Thyroid gland (tissue), 4 donors: ENCODE measurements at places on chromosomes 4 and X. TPM values are rescaled to one million over a fixed set of nuclear protein-coding genes. Genes with fewer than 3 reads are reported as not detected.

Gene COL4A5
- 32.8 TPM for total RNA-seq

Gene LUZP4
- not detected for total RNA-seq

Gene SLC9A6
- 18.6 TPM for total RNA-seq

Gene FAM193A
- 36.7 TPM for total RNA-seq

Gene BTC
- 7.6 TPM for total RNA-seq

Gene NDP
- total RNA-seq: not detected

Gene VCX2
- total RNA-seq: not detected

Gene FAAH2
- total RNA-seq: 13.7 TPM

Gene MAML3
- total RNA-seq: 13.5 TPM

Gene DCAF8L1
- not detected for total RNA-seq

- H3K27ac ChIP-seq: no peak overlapping the region
- H3K4me1 ChIP-seq: no peaks in the 10 kb centered on the region
- H3K27me3 ChIP-seq: no peaks in the 10 kb centered on the region
These were observed 93.5 kb downstream of the GRXCR1 start for GRCh38 chr4:42985976-42986375.

GRCh38 chr4:173446416-173446815, 47.5 kb upstream of the SCRG1 start:
- H3K27me3 ChIP-seq: no peaks in the 10 kb centered on the region
- no peaks in the 10 kb centered on the region for H3K36me3 ChIP-seq

- no peaks in the 10 kb centered on the region for H3K36me3 ChIP-seq
- H3K27ac ChIP-seq: no peak overlapping the region
- DNase-seq: no peak
These were observed 30.0 kb downstream of the OTUD6A start for GRCh38 chrX:70092247-70092646.

DNA sequence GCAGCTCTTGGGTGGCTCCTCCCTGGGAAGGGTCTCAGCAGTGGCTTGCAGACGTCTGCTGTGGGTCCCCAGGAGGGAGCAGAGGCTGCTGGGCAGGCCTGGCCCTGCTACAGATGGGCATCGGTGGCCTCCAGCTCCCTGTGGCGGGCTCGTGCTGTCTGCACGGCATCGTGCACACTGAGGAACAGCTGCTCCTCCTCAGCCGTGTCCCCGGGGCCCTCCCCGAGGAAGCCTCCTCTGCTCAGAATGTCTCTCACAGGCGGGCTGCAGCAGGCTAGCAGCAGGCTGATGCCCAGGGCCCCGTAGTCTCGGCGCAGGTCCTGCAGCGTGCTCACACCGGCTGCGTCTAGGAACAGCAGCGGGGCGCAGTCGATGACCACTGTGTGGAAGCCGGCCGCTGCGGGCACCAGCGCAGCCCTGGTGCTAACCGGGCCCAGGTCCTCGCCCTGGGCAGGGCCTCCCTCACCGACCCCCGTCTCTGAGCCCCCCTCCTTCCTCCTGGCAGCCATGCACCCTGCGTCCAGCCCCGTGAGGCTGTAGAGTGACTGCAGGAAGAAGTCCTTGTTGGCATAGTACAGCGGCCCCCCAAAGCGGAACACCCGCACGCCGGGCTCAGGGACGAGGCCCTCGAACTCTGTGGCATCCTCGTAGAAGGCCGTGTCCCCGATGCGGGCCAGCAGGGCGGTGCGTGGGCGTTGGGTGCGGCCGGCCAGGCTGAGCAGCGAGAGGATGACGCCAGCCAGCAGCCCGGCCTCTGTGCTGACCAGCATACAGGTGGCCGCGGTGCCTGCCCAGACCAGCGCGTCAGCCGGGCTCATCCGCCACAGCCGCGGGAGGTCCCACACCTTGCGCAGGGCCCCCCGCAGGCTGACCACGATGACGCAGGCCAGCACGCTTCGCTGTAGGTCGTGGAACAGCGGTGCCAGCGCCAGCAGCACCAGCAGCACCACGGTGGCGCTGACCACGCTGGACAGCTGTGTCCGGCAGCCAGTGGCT, 2.2 kb downstream of the IDUA start:
- H3K27ac ChIP-seq: no peak overlapping the region
- no peaks in the 10 kb centered on the region for H3K27me3 ChIP-seq
- DNase-seq: no peak
- H3K4me3 ChIP-seq: no peak overlapping the region

DNA sequence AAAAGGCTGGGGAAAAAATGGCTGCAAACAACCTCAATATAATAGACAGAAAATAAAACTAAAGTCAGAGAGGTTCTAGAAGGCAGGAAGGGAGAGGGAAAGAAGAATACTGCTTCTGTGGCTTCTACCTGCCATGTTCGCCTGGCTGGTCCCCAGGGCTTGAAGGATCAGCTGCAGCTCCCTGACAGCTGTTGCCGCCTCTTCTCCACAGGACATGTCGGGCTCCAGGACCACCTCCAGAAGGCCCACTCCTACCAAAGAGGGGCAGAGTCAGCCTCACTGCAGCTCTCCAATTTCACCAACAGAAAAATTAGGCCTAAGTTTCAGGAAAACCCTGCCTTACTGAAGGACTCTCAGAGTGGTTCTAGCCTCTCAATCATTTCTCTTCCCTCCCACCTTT, 44.9 kb downstream of the GATB start:
- no peaks in the 10 kb centered on the region for H3K36me3 ChIP-seq
- H3K27me3 ChIP-seq: no peaks in the 10 kb centered on the region
- H3K4me3 ChIP-seq: no peak overlapping the region
- DNase-seq: no peak
- H3K27ac ChIP-seq: no peak overlapping the region

GRCh38 chr4:77093401-77093800, 17.6 kb upstream of the CCNI start:
- no peaks in the 10 kb centered on the region for H3K36me3 ChIP-seq
- no peaks in the 10 kb centered on the region for H3K4me1 ChIP-seq
- no peak overlapping the region for H3K4me3 ChIP-seq
- DNase-seq: no peak
- no peaks in the 10 kb centered on the region for H3K27me3 ChIP-seq
- no peak overlapping the region for H3K27ac ChIP-seq

DNA sequence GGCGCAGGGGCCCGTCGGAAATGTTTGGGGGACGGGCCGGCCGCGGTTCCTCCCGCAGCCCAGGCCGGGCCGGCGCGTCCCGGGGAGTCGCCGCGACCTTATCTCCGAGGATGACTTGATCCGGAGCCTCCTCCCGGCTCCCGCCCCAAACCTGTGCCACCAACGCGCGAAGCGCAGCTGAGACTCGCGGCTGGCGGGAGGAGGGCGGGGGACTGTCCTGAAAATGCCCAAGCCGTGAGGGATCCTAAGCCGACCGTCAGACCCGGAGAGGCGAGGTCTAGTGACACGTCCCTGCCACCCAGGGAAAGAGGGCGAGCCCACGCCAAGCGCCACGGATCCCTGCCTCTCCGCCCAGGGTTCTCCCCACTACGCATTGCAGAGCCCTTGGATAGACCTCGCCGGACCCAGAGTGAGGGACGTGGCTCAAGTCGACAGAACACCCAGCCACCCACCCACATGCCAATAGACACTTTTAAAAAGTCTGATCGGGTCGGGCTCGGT, 26.9 kb downstream of the UTP14A start:
- DNase-seq: peak; percentile 42
- H3K4me1 ChIP-seq: no peaks in the 10 kb centered on the region
- H3K36me3 ChIP-seq: no peaks in the 10 kb centered on the region

- H3K4me1 ChIP-seq: no peaks in the 10 kb centered on the region
- no peak for DNase-seq
- H3K27ac ChIP-seq: no peak overlapping the region
- no peak overlapping the region for H3K4me3 ChIP-seq
- H3K36me3 ChIP-seq: no peaks in the 10 kb centered on the region
- no peaks in the 10 kb centered on the region for H3K27me3 ChIP-seq
These were observed 98.1 kb upstream of the OTUD4 start for GRCh38 chr4:145278341-145279121.

- H3K4me1 ChIP-seq: no peaks in the 10 kb centered on the region
- H3K4me3 ChIP-seq: no peak overlapping the region
- H3K27me3 ChIP-seq: no peaks in the 10 kb centered on the region
- no peak overlapping the region for H3K27ac ChIP-seq
- DNase-seq: no peak
- H3K36me3 ChIP-seq: no peaks in the 10 kb centered on the region
These were observed 7.5 kb upstream of the SLC39A8 start for GRCh38 chr4:102352781-102353180.

DNA sequence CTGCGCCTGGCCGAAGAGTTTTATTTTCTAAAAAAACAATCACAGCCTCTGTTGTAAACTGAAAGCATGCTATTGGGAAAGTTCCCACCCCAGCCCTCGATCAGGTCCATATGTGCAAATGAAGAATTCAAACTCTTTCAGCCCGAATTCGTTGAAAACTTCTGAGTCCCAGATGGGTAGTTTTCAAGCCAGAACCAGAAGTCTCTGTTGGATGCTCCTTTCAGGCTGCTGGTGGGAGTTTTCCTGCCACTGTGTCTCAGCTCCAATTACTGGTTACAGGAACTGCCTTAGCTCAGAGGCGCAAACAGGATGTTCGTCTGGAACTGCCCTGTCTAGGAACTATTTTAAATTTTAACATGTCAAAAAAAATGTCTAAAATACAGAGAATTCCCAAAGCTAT, 9.3 kb upstream of the ALG13 start:
- H3K27ac ChIP-seq: no peak overlapping the region
- H3K4me3 ChIP-seq: no peak overlapping the region

GRCh38 chr4:6992728-6993677, 50.2 kb upstream of the TADA2B start:
- DNase-seq: peak; percentile 58
- H3K27ac ChIP-seq: no peak overlapping the region
- no peaks in the 10 kb centered on the region for H3K27me3 ChIP-seq
- H3K4me3 ChIP-seq: no peak overlapping the region
- H3K4me1 ChIP-seq: peaks cover 17% of the 10 kb centered on the region
- H3K36me3 ChIP-seq: peaks cover 15% of the 10 kb centered on the region

DNA sequence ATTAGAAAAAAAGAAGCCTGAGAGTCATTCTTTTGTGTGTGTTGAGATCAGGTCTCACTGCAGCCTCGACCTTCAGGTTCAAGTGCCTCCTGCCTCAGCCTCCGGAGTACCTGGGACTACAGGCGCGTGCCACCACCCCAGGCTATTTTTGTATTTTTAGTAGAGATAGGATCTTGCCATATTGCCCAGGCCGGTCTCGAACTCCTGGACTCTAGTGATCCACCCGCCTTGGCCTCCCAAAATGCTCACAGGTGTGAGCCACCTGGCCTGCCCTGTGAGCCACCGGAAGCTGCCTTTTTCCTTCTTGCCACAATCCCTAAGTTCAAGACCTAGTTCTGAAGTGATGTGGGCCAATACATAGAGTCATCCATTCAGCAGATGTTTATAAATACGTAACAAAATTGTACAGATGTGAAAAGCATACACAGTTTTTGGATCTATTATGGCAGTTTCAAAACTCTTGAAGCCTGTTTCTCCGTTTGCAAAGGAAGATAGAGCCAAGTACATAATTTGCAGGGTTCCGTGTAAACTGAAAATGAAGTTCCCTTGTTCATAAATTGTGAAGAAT, 536 bp upstream of the CTSO start:
- peaks cover 3% of the 10 kb centered on the region for H3K4me1 ChIP-seq
- H3K4me3 ChIP-seq: peak overlapping the region; percentile 47
- H3K27me3 ChIP-seq: no peaks in the 10 kb centered on the region
- DNase-seq: peak; percentile 6
- peak overlapping the region; percentile 95 for H3K27ac ChIP-seq

GRCh38 chrX:102515975-102516941, at the start of gene TMSB15A:
Gene TMSB15A (minus strand): TSS chrX:102516739.
- no peak within 1 kb of the TSS for H3K27ac ChIP-seq
- no peaks in the 10 kb centered on the region for H3K27me3 ChIP-seq
- H3K36me3 ChIP-seq: no peaks in the 10 kb centered on the region
- peak; percentile 73 for DNase-seq
- H3K4me3 ChIP-seq: peak within 1 kb of the TSS; percentile 8

DNA sequence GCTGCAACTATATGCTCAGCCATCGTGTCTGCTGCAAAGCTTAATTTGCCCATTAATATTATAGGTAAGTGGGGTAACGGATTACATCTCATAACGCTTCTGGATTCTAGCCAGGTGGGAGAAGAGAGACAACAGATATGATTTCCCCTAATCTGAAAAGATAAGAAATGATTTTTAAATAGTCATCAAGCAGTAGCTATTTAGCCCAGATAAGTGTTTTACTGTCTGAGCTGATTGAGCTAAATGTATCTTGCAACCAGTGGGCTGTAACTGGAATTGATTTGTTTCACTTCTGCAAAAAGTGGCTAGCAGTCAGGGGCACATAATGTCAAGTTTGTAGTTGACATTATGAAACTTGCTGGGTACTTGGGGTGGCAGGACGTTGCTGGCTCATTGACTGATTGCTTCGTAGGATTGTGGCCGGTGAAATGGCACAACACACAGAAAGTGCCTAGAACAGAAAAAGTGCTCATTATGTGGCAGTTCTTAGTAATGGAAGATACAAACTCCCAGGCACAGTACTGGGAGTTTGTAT, 18.5 kb downstream of the LAP3 start:
- no peaks in the 10 kb centered on the region for H3K4me1 ChIP-seq
- H3K27me3 ChIP-seq: no peaks in the 10 kb centered on the region
- H3K36me3 ChIP-seq: peaks cover 49% of the 10 kb centered on the region
- DNase-seq: no peak
- H3K27ac ChIP-seq: no peak overlapping the region
- H3K4me3 ChIP-seq: no peak overlapping the region

- peaks cover 40% of the 10 kb centered on the region for H3K4me1 ChIP-seq
- no peaks in the 10 kb centered on the region for H3K27me3 ChIP-seq
- no peaks in the 10 kb centered on the region for H3K36me3 ChIP-seq
- H3K4me3 ChIP-seq: no peak overlapping the region
These were observed 149.3 kb downstream of the RASL11B start for GRCh38 chr4:53011259-53011905.

DNA sequence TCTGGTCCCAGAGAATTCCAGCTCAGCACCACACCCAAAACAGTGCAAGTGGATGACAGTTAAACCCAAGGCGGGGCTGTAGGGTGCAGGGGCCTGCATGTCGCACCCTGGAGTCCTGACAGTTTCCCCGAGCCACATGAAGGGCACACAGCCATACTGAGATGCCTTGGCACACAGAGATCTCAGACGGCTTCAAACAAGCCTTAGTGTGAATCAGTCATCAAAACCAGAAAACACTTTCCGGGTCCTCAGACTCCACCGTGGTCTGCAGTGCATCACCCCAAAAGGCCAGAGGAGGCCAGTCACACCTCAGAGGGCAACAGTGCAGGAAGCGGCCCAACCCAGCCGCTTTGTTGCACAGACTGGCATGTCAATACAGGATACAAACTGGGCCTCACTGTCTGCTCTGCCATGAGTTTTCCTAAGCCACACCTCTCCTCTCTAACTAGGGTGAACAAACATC, 64.6 kb upstream of the ENPP6 start:
- no peaks in the 10 kb centered on the region for H3K27me3 ChIP-seq
- H3K4me1 ChIP-seq: peaks cover 12% of the 10 kb centered on the region
- DNase-seq: no peak
- H3K27ac ChIP-seq: no peak overlapping the region
- no peak overlapping the region for H3K4me3 ChIP-seq
- H3K36me3 ChIP-seq: no peaks in the 10 kb centered on the region

- no peak overlapping the region for H3K4me3 ChIP-seq
- H3K27ac ChIP-seq: no peak overlapping the region
- no peaks in the 10 kb centered on the region for H3K4me1 ChIP-seq
- peak; percentile 23 for DNase-seq
These were observed 78.1 kb upstream of the BOD1L1 start for GRCh38 chr4:13705521-13706041.
